ENCODE measurements at places on chromosomes 5 and 9. TPM values are rescaled to one million over a fixed set of nuclear protein-coding genes. Genes with fewer than 3 reads are reported as not detected.
A peak's percentile ranks its signal among the peaks of the same experiment; 100 is the strongest.

GRCh38 chr9:9557804-9558334 is 1054.9 kb downstream of the PTPRD start:
- H3K4me1 ChIP-seq: no peaks in the 10 kb centered on the region
- no peak overlapping the region for H3K27ac ChIP-seq
- no peak for DNase-seq
- no peak overlapping the region for H3K4me3 ChIP-seq

DNA sequence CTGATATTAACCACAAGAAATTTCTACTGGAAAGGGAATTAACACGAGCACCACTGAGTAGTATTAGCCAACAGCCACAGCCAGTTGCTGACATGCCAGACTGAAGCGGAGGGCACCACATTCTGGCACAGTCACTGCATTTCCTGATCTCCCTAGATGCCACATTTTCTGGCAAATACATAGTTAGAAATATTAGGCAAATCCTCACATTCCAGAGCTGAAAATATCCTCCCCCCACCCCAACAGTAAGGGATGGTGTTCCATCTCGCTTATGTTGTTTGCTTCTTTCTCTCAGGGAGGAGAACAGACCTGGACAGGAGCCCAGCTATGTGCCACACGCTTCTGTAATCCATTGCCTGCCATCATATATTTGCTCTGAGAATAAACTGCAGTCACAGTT is 32.8 kb upstream of the MCTP1 start:
- H3K36me3 ChIP-seq: no peaks in the 10 kb centered on the region
- no peaks in the 10 kb centered on the region for H3K27me3 ChIP-seq
- H3K27ac ChIP-seq: no peak overlapping the region
- no peaks in the 10 kb centered on the region for H3K4me1 ChIP-seq
- no peak for DNase-seq

DNA sequence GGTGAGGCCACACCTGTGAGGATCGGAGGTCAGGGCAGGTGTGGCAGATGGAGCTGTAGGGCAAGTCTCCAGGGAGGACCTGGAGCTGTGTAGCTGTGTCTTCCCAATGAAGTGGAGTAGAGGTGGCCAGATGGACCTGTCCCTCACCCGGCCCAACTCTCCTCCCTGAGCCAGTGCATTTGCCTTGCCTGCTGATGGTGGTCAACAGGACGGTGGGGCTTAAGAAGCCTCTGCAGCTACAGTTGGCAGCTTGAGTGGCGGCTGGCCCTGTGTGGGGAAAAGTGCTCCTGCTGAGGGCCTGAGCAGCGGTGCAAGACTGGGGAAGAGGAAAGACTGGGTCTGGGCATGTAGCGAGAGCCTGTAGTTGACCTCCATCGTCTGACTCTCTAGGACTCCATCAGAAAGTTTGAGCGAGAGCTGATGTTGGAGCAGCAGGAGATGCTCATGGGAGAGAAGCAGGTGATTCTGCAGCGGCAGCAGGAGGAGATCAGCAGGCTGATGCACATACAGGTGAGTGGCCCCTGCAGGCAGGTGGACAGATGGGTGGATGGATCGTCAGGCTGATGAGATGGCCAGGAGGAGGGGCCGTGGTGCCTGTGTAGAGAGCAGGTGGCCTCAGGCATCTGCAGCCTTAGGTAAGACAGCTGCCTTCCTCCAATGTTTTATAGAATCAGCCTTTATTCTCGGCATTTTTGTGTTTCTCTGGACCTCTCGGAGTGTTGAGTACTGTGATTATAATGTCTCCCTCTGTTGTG is 24.9 kb downstream of the PITX1 start:
- H3K4me1 ChIP-seq: no peaks in the 10 kb centered on the region
- no peak overlapping the region for H3K27ac ChIP-seq

DNA sequence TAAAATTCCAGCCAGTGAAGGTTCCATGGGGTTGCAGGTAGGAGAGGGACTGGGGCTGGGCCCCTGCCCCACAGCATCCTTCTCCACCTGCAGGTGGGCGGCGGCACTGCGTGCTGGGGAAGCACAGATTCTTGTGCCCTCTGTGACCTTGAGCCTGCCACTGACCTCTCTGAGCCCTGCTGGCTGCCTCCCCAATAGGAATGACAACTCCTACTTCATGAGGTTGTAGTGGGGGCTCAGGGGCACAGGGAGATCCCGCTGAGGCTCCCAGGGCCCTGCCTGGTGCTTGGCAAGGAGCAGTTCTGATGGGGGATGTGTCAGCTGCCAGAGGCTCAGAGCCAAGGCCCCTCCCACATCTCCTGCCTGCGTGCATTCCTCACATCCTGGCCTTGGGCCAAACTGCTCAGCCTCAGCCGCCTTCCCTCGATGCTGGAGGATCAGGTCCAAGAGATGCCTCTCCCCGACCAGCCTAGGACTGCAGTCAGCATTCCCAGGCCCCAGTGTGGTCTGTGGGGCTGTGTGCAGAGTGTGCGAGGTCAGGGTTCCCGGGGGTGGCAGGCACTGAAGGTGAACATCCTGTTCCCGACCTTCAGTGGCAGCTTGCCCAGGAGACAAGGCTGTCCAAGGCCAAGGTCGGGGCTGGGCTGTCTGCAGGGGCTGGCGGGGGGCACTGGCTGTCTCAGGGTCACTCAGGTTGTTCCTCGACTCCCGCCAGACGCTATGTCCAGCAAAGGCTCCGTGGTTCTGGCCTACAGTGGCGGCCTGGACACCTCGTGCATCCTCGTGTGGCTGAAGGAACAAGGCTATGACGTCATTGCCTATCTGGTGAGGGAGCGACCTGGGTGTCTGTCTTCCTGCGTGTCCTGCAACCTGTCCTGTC is 7.0 kb downstream of the ASS1 start:
- DNase-seq: peak; percentile 74
- H3K36me3 ChIP-seq: no peaks in the 10 kb centered on the region
- peaks cover 19% of the 10 kb centered on the region for H3K4me1 ChIP-seq
- H3K4me3 ChIP-seq: no peak overlapping the region

The CATSPER3 gene
- 0.34 TPM for total RNA-seq

- H3K27me3 ChIP-seq: no peaks in the 10 kb centered on the region
- DNase-seq: no peak
- H3K36me3 ChIP-seq: no peaks in the 10 kb centered on the region
- no peak overlapping the region for H3K27ac ChIP-seq
- H3K4me3 ChIP-seq: no peak overlapping the region
- no peaks in the 10 kb centered on the region for H3K4me1 ChIP-seq
These were observed 116.9 kb upstream of the SPOCK1 start for GRCh38 chr5:137616046-137616445.

GRCh38 chr5:14741801-14742440 is 77.4 kb downstream of the OTULIN start:
- no peaks in the 10 kb centered on the region for H3K4me1 ChIP-seq
- DNase-seq: no peak
- peaks cover 39% of the 10 kb centered on the region for H3K27me3 ChIP-seq
- no peaks in the 10 kb centered on the region for H3K36me3 ChIP-seq
- no peak overlapping the region for H3K4me3 ChIP-seq
- no peak overlapping the region for H3K27ac ChIP-seq

- no peak for DNase-seq
- no peaks in the 10 kb centered on the region for H3K36me3 ChIP-seq
- no peaks in the 10 kb centered on the region for H3K4me1 ChIP-seq
- H3K27ac ChIP-seq: no peak overlapping the region
These were observed 12.1 kb upstream of the SMAD5 start for GRCh38 chr5:136120529-136120928.
